ENCODE measurements at places on chromosomes 11 and 22.

GRCh38 chr11:46207270-46207669 is 70.2 kb upstream of the CREB3L1 start:
- DNase-seq = no peak

- DNase-seq = no peak
Observed at GRCh38 chr11:116353589-116353988, 419.2 kb downstream of the BUD13 start.

GRCh38 chr11:73645972-73646631 is at the start of gene PLEKHB1:
TSS of gene PLEKHB1 (plus strand) at chr11:73646581. CDS start at chr11:73646609, 28 bp downstream.
- DNase-seq = no peak

GRCh38 chr11:19650467-19650866 is 62.2 kb upstream of the NAV2 start:
- no peak for DNase-seq

GRCh38 chr11:119166368-119167076 is 2.0 kb upstream of the NLRX1 start:
- no peak for DNase-seq

DNA sequence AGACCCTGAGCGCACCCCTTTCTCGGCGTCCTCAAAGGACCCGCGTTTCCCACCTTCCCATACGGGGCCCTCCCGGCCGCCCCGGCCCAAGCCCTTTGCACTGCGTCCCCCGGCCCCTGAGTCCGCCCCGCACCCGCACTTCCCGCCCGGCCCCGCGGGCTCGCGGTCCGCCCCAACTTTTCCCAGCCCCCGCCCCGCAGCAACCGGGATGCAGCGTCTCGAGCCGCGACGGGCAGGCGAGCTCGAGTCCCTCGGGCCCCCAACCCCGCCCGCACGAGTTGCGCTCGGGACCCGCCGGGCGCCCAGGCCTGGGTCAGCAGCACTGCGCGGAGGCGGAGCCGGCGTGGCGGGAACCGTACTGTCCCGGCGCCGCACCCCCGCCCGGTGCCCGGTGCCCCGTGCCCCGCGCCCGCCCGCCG is 371 bp downstream of the SMCO4 start:
- no peak for DNase-seq

Data from hematopoietic multipotent progenitor cell treated with erythropoietin and hydrocortisone succinate and interleukin-3 and kit ligand, for 15 days (in vitro differentiated cells).